Upper lobe of left lung (tissue), 6 donors: ENCODE measurements at places on chromosomes 16 and 17.
A peak's percentile ranks its signal among the peaks of the same experiment; 100 is the strongest.

- no peak for DNase-seq
These were observed 99.7 kb upstream of the METRNL start for GRCh38 chr17:82979718-82980117.

DNA sequence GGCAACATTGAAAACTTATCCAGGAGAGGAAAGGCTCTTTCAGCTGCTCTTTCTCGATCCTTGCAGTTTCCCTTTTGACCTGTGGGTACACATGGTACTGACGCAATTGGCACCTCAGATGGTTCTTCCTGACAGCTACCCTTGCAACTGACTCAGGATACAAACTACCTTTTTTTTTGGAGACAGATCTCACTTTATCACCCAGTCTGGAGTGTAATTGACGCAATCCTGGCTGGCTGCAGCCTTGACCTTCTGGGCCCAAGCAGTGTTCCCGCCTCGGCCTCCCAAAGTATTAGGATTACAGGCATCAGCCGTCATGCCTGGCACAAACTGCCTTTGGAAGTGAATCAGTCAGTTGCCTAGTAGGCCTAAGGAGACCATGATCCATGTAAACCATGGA, 607.2 kb downstream of the WWOX start:
- no peak for DNase-seq

DNA sequence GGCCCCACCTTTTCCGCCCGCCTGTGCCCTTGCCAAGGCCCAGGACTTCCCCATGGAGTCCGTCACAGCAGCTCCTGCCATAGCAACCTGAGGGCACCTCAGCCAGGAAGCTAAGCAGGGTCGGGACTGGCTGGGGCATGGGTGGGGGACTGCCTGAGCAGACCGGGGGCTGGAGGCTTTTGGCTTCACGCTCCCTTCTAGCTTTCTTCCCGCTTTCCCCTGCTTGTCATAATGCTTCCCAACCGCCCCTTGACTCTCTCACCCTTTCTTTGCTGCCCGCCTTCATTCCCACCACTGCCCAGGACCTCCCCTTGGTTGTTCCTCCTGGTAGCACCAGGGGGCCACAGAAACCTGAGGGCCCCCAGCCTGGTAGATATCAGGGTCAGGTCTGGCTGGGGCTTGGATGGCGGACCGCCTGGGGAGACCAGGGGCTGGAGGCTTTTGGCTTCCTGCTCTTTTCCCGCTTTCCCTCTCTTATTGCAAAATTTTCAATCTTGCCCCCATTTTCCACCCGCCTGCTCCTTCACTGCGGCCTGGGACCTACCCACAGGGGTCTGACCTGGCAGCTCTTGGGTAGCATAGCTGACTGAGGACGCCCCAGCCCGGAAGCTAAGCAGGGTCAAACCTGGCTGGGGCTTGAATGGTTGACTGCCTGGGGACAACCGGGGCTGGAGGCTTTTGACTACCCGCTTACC, 2287.7 kb downstream of the TP53TG3F start:
- peak; percentile 30 for DNase-seq

DNA sequence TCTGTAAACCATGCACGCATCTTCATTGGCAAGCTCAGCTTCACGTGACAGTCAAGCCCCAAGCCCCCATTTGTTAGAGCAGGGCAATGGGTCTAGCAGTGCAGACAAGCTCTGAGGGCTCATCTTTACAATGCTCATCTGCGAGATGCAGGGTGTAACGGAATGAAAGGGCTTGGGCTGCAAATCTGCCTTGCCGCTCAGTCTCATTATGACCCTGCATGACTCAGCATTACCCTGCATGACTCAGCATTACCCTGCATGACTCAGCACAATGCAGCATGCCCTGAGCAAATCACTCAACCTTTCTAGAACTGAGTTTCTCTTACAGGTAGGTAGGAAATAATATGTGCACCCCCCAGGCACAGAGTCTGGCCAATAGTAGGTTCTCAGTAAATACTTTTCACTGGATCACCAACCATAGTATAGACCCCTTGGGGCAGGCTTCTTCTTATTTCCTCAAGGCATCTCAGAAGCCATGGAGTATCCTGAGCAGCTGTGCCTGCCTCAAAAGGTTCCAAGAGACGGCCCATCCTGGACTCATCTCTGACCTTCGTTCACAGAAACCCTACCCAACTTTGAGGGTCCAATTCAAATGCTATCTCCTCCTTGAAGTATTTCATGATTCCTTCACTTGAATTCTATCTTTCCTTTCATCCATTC, 391.3 kb upstream of the CDH5 start:
- no peak for DNase-seq

GRCh38 chr17:45394091-45394490, 38.6 kb downstream of the ARHGAP27 start:
- no peak for DNase-seq
